ENCODE measurements at places on chromosomes 5 and 9.

- DNase-seq = no peak
These were observed 127.0 kb upstream of the PALM2AKAP2 start for GRCh38 chr9:109652971-109653370.

- DNase-seq = no peak
These were observed 41.2 kb downstream of the ANKH start for GRCh38 chr5:14830210-14831005.

DNA sequence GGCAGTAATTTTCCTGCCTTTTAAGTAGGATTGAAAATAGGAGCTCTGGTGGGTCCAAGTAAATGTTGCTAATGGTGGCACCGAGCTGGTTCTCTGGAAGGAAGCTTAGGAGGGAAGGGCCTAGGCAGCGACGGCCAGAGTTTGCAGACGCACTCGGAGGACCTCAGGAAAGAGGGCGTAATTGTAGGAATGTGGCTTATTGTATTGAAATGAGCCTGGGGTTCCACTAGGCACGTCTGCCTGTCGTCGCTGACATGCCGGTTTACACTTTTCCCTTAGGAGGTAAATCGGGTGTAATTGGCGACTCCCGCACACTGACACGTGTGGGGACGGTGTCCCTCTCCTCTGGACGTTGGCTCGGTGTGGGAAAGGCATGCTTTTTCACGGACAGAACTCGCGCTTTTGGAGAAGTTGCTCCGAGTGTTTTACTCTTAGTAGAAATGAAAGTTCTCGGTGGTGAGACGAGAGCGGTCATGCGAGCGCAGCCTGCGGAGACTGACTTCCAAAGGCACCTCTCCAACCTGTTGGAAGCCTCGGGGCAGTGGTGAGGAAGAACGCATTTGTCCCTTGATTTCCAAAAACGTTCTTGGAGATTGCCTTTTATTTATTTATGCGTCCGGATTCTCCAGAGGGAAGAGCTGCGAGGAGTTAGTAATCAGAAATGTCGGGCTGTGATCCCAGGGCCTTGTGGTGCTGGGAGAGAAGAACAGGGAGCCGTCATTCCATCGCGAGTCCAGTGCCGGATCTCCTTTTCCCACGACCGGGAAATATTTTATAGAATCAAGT is 1.3 kb downstream of the NR4A3 start:
- peak; percentile 27 for DNase-seq

DNA sequence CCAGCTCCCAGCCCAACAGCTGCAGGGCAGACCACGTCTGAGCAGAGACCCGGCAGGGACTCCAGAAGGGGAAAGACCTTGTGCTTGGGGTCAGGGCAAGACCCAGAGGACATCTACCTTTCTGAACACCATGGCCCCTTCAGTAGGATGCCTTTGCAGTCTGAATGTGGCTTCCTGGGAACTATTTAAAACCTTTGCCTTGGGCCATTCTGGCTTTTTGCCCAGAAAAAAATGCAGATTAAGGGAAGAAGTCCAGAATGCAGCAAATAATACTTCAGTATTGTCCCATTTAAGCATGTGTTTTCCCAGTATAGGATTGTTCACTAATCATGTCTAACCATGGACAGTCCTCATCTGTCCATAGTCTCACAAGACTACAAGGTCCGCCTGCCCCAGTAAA is 67.5 kb upstream of the ERCC6L2 start:
- no peak for DNase-seq

GRCh38 chr9:113781896-113782295 is 94.2 kb upstream of the ZNF618 start:
- no peak for DNase-seq

DNA sequence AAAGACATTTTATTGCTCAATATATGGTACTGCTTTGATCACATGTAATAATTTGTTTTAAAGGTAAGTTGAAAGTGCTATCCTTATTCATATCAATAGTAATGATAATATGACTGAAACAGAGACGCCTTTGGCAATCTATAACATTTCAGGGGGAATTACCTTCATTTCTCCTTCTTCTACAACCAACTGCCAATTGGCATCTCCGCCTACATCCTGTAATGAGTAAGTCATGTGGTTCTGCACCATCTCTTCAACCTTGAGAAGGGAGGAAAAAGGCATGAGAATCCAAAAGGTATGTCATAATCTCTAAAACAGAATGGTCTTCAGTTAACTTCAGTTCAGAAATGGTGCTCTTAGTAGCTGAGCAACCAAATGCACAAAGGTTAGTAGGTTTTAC is 52.4 kb downstream of the HMGCR start:
- DNase-seq = no peak

- DNase-seq = no peak
These were observed 3.4 kb upstream of the DCTN4 start for GRCh38 chr5:150762211-150762610.

GRCh38 chr5:36215910-36216309 is 25.8 kb downstream of the NADK2 start:
- DNase-seq = no peak

GRCh38 chr9:38315085-38315595 is 77.4 kb upstream of the ALDH1B1 start:
- DNase-seq = no peak

GRCh38 chr5:98927242-98927988 is 1.4 kb downstream of the CHD1 start:
- peak; percentile 59 for DNase-seq

DNA sequence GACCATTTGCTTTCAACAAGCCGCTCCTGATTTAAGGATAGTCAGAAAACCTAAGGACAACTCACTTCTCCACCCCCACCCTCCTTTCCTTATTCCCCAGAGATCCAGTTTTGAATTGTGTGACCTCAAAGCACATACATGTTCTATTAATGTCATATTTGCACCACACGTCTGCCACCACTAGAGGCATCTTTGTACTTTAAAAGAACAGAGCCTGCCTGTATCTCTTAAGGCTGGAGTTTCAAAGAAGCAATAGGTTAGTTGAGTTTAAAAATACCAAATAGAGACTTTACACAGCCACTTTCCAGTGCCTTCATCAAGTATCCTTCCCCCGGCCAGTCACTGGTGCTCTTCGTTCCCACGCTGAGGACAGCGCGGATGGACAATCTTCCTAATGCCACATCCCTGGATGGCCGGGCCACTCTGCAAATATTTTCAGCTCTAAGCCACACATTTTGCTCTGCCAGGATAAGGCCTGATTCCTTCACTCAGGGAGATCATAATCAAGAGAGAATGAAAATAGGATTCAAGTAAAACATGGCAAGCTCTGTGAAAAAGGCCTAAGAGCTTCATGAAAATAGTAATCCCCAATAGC is 146.3 kb downstream of the SNCAIP start:
- DNase-seq = no peak

GRCh38 chr5:142360607-142361120 is 35.8 kb upstream of the SPRY4 start:
- no peak for DNase-seq
